C1 segment of cervical spinal cord (tissue), 14 donors: ENCODE measurements at places on chromosomes 1 and 21.

DNA sequence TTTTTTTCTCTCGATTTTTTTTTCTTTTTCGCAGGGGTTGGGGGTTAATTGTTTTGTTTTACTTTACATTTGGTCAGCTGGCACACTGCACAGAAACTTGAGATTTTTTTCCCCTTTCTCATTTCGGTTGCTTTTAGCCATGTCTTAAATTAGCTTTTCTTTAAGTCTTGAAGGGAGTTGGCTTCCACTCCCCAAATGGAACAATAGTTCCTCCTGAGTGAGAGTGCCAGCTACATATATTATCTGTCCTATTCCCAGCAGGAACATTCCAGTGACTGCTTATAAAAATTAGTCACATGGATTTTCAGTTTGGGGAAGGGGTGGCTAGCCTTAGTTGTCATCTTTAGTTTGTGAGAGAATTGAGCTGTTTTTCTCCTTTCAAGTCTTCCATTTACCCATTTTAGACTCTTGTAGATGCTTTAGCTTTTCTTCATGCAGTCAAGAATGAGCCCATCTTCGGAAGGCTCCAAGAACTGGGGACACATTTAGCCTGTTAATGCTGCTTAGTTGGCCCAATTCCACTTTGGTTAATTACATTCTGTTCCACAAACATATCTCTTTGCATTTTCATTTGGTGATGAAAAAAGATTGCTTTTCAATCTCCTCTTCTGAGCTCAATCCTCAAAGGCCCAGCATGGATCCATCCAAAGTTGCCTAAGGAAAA is 510.1 kb upstream of the CXADR start:
- DNase-seq = no peak

GRCh38 chr1:41498391-41498790 is 13.9 kb upstream of the EDN2 start:
- no peak for DNase-seq

DNA sequence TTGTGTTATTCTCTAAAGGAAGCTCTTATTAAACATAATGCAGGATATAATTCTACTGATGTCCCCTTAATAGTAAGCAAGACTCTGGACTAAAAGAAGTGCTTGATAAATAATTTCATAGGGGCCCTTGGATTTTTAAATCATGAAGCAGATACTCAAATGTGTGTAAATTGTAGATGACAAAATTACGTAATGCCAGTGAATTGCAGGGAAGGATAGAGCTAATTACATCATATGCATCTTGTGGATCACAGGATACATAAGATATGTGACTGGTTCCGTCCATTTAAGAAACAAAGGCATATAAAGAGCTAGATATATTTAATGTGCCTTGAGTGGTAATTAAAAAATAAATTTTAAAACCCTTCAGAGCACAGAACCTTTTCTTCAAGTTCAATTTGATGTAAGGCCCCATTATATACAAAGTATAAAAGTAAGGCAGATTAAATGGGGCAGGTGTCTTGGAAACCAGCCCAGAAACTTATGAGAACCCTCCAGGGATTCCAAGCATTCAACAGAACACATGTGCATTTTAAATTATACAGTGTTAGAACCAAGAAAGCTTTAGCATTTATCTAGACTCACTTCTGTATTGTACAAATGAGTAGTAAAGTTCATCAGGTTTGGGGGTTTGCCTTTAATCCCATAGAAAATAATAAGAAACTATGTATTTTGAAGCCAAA is 190.4 kb downstream of the NCAM2 start:
- no peak for DNase-seq

- DNase-seq = no peak
These were observed 51.6 kb downstream of the SLC30A10 start for GRCh38 chr1:219876798-219877209.

GRCh38 chr1:210684466-210685294 is 356.0 kb downstream of the HHAT start:
- DNase-seq = no peak

GRCh38 chr1:68221001-68221979 is 11.0 kb downstream of the WLS start:
- no peak for DNase-seq

DNA sequence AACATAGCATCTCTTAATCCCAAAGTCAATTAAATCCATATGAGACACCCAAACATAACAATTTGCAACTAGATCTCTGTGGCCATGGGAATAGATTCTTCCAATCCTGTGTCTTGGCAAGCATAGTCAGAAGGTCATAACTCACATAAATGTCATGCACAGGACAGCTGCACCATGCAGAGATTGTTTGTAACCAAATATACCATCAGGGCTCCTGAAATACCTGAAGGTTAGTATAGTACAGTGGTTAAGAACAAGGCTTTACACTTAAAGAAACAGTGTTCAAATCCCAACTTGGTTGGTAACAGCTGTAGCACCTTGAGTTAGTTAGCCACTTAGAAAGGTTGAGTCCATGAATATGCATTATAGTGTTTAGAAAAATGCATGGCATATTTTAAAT is 82.6 kb upstream of the CCDC190 start:
- DNase-seq = no peak

- no peak for DNase-seq
These were observed 8.9 kb upstream of the VWA5B1 start for GRCh38 chr1:20281801-20282200.

- DNase-seq = no peak
These were observed 32.4 kb upstream of the DUSP23 start for GRCh38 chr1:159748370-159748769.

GRCh38 chr1:25952841-25953401 is 44.9 kb downstream of the PAFAH2 start:
- DNase-seq = no peak

DNA sequence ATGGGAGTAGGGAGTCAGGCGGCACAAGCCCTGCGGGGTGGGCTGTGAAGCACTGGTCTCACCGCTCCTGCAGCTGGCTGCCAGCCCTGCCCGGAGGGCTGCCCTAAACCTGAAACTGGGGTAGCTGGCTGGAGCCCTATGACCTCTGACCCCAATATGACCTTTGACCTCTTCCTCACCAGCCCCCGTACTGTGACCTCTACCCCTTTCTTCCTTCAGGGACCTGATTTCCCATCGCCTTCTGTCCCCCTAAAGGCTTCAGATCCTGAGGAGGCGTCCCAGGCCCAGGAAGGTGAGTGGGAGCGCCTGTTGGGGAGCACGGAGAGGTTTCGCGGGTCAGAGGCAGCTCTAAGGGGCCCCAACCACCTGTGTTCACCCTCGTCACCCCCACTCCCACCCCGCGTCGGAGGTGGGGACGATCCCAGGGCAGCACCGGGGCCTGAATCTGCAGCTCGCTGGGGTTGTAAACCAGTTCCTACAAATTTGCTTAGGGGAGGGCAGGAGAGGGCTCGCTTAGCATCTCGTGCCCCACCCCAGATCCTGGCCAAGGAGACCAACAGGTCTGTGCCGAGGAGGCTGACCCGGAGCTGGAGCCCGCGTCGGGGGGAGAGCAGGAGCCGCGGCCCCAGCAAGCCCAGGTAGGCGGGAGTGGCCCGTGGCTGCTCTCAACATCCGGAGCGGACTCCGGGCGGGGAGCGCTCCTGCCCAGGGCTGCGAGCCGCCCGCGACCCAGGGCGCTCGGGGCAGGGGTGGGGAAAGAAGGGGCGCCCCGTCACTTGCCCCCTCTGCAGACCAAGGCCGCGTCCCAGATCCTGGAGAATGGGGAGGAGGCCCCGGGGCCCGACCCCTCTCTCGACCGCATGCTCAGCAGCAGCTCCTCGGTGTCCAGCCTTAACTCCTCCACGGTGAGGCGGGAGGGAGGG is 7.3 kb downstream of the SYTL1 start:
- DNase-seq = no peak

- DNase-seq = no peak
These were observed 10.1 kb upstream of the PRKAA2 start for GRCh38 chr1:56634981-56635380.

DNA sequence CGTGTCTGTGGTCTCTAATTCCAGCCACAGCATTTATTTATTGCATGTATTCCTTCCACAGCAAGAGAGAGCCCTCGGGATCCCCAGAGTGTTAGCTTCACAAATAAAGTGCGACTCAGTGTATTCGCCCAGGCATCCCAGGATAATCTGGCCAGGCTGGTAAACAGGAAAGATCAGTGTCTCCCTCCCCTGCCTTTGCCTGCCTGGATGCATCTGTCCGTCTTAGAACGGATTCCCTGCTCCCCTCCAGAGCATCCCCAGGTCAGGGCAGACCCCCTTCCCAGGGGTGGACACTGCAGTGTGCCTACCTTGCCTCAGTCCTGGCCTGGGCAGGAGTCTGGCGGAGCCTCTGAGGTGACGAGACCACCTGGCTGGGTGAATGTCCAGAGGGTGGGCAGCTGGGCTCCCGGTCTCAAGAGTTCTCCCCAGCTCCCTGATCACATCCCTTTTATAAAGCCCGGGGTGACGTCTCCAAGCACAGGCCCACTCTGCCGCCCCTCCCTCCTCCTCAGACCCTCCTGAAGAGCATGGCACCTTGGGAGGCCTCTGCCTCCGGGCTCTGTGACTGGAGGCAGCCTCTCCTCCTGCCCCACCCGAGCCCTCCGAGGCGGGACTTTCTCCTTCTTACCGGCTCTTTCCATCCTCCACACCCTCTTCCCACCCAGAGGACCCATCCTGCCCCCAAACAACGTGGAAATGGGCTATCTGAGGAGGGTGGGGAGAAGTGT is at the start of gene KISS1:
Gene KISS1 (minus strand): TSS at position 424 of the 728 bp plus-strand sequence. CDS start 3,615 bp downstream, outside the sequence.
- DNase-seq = no peak

DNA sequence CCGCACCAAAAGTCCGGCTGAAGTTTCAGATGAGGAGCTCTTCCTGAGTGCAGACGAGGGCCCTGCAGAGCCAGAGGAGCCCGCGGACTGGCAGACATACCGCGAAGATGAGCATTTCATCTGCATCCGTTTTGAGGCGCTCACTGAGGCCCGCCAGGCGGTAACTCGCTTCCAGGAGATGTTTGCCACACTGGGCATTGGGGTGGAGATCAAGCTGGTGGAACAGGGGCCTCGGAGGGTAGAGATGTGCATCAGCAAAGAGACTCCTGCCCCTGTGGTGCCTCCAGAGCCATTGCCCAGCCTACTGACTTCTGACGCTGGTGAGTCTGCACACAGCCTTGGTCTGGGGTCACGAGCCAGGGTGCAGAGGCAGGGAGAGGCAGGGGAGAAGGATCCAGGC is 84.7 kb downstream of the TRIM11 start:
- no peak for DNase-seq

DNA sequence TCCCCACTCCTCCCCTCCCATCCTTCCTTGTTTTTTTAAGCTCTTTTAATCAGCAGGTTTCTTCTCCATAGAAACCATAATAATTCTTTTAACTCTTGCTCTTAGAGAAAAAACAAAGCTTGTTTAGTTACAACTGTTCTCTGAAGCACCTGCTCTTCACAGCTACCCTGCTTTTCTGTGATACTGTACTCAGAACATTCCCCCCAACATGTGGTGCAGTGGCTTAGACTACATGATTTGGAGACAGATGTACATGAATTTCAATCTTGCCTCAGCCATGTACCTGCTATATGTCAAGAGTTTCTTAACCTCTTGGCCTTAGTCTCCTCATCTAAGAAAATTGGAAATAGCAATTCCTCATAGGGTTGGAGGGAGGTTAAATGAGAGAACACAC is 33.5 kb downstream of the LAMC2 start:
- DNase-seq = no peak

DNA sequence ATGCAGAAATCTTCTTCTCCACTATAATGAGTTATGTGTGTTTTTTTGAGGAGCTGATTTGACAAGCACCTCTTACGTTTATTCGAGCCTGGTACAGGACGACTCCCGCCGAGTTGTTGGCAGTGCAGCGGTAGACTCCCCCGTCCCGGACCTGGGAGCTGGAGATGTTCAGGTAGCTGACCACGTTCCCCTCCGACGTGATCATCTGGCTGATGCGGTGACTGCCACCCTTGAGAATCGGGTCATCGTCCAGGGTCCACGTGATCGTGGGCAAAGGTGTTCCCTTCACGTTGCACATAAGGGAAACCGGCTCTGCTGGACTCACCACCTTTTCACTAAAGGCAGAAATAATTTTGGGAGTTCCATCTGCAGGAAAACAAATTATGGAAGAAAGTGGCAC is 471.8 kb downstream of the PCP4 start:
- no peak for DNase-seq

- no peak for DNase-seq
These were observed 10.2 kb downstream of the EEIG2 start for GRCh38 chr1:108570128-108570527.

DNA sequence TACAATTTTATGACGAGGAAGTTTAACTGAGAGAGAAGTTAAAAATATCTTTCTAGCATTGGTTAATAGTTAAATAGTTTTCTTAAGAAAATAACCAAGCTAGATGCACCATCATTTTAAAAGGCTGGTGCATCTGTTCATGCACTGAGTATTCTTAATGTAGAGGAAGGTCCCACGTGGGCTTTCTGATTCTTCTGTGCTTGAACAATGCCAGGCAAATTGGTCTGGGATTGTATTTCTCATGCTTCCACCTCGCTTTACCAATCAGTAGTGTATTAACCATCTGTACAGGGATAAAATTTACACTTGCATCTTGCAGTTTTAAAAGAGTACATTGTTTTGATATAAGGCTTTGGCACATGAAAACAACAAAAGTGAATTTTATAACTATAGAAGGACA is 47.4 kb upstream of the MTF2 start:
- no peak for DNase-seq

GRCh38 chr1:14190508-14190907 is 408.0 kb upstream of the KAZN start:
- DNase-seq = no peak

DNA sequence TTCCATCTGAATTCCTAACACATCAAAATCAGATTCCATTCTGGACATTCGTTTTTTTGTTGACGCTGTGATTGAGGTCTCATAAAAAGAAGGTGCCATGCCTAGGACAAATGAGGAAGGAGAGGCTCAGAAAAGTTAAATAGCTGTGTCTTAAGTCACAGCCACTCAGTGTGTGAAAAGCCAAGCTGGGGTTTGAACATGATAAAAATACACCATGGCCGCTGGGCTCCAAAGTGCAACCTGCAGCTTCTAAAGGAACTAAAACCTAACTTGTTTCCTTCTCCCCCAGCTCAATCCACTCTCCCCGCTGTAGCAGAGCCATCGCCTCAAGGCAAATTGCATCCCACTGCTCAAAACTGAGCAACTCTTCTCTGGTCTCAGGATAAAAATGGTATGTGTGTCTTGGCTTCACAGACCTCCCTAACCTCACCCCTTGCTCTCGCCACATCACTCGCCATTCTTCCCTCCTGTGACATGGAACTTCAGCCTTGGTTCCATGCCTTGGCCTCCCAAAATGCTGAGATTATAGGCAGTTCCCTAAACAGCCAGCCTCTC is 22.1 kb upstream of the FAM20B start:
- no peak for DNase-seq

DNA sequence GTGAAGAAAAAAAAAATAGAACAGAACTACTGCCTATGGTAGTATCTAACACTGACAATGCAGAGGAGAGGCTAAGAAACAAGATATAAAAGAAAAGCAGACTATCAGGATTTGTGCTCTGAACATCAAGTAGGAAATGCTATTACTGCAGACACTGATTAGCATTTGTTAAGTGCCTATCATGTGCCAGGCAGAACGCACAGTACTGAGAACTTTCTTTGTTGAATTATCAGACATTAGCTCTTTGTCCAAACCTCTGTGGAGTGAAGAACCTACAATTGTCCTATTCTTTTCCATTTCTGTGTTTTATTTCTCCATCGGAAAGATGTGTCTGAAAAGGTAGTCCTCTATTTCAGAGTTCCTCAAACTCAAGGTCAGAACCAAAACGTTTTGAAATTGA is 30.5 kb upstream of the DISP1 start:
- no peak for DNase-seq

- no peak for DNase-seq
These were observed 149.8 kb upstream of the TNR start for GRCh38 chr1:175893192-175893591.
